Activated B cell treated with CpG ODN at 0.5 μM for 24 hours (primary cell): ENCODE measurements at places on chromosomes 4 and X.

DNA sequence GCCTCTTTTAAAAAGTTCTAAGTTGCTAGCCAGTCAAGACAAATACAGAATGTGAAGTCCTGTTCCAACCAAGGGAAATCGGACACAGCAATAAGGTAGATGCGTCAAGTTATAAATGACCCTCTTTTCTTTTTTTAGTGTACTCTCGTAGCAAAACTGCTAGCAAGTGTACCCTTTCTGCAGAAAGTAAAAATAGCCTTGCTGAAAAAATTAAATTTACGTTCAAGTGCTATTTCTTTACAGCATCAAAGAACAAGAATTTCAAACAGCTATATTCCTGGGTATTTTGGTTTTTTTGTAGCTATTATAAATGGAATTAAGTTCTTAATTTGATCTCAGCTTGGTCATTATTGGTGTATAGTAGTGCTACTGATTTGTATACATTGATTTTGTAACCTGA lies 119.2 kb downstream of the NAA11 start:
- no peak for DNase-seq

DNA sequence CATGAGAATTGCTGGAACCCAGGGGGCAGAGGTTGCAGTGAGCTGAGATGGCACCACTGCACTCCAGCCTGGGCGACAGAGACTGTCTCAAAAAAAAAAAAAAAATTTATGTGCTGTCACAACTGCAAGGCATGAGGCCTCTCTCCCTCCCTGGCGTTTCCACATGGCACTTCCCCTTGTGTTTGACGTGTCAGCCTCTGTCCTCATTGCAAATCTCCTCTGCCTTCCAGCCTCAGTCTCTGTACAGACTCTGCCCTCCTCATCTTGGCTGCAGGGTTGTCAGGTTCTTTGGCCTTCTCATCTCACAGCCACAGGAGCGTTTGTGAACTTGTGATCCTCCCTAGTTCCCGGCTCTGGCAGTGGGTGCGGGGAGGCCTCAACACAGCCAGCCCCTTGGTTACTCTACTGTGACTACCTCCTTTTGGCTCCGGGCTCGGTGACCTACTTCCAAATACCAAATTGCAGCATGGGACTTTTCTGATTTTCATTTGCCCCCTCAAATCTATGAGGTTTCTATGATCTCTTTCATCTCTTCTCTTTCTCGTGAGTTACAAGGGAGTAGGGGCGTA lies 250.0 kb downstream of the CBR4 start:
- DNase-seq = no peak

DNA sequence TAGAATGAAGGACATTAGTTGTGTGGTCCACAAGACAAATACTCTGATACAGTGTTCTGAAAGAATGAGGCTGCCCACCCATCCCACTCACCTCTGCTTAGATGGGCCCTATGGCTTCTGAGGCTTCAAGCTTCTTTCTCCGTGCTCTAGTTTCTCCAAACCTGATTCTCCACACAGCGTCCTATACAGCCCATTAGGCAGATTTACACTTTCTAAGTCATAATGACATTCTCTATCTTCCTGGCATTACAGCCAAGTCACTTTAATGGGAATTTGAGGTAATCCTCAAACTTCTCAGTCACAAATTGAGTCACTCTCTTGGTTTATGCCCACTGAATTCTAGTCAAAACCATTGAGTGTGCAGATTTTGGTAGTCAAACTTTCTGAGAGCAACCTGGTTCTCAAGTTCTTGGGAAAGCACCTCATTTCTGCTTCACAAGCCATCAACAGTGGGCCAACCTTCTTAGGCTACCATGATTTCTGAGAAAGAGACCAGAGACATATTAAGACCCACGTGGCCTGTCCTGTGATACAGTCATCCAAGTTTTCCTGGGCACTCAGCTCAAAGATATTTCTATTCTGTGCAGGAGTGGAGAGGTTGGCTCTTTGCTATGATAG lies 6.2 kb upstream of the SETD7 start:
- no peak for DNase-seq

GRCh38 chr4:142566243-142566642 lies 279.9 kb downstream of the INPP4B start:
- no peak for DNase-seq

GRCh38 chr4:48958582-48958981 lies 27.5 kb upstream of the CWH43 start:
- no peak for DNase-seq

- no peak for DNase-seq
Observed at GRCh38 chr4:118905566-118905965, 16.9 kb downstream of the SYNPO2 start.

- no peak for DNase-seq
Observed at GRCh38 chr4:176066757-176067156, 1.1 kb downstream of the WDR17 start.

GRCh38 chr4:118743867-118744266 lies 58.7 kb downstream of the METTL14 start:
- DNase-seq = no peak

GRCh38 chrX:13760426-13760825 lies 25.9 kb downstream of the OFD1 start:
- no peak for DNase-seq
